A549 (cell line): ENCODE measurements at places on chromosomes 1 and 21. TPM values are rescaled to one million over a fixed set of nuclear protein-coding genes. Genes with fewer than 3 reads are reported as not detected.

Gene RNF186
- polyA plus RNA-seq, result not detected in 3 replicates

- DNase-seq, result peak; percentile 32
Observed at GRCh38 chr1:181075766-181076350, 12.6 kb upstream of the IER5 start.

DNA sequence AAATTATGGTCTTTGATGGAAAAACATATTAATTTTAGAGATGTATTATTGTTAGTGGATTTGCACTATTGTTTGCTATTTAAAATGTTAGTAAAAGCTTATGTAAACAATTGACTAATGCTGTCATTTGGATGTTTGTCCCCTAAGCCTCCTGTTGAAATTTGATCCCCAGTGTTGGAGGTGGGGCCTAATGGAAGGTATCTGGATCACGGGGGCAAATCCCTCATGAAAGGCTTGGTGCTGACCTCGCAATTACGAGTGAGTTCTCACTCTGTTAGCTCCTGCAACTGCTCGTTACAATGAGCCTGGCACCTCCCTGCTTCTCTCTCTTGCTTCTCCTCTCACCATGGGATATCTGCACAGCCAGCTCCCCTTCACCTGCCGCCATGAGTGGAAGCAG, 14.3 kb downstream of the TMEM35B start:
- DNase-seq, result no peak

DNA sequence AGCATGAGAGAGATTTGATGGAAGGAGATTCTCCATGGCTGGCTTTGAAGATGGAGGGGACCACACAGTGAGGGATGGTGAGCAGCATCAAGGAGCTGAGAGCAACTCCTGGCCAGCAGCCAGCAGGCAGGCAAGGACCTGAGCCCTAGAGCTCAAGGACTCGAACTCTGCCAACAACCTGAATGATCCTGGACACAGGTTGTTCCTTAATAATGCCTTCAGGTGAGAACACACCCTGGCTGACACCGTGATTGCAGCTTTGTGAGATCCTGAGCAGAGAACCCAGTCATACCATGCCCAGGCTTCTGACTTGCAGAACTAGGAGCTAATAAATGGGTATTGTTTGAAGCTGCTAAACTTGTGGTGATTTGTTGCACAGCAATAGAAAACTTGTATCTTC, 183.1 kb downstream of the LMX1A start:
- DNase-seq, result no peak

GRCh38 chr21:37642493-37642892, 273.8 kb downstream of the KCNJ6 start:
- peak; percentile 37 for DNase-seq

GRCh38 chr1:243312952-243313634, 57.3 kb downstream of the SDCCAG8 start:
- DNase-seq, result no peak

DNA sequence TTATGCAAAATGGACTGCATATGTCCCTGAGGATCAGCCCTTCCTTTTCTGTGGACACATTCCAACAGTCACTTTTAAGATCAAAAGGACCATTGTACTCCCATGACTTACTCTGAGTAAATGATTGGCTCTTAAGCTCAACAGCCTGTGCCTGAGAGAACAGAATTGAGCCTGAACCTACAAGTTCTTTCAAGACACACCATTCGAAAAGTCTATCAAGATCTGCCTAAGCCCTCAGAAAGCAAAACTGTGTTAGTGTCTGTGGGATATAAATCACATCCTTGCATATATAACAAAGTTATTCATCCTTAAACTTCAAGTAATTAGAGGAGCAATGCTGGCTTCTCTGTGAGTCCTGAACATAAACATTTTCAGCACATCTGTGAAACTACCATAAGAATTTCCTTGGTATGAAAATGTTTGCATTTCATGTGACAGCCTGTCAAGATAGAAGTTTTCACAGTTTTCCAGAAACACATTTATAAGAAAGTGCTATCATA, 41.6 kb downstream of the PCNX2 start:
- DNase-seq, result no peak

GRCh38 chr21:25409978-25410377, 197.3 kb downstream of the MRPL39 start:
- no peak for DNase-seq

- DNase-seq, result no peak
Observed at GRCh38 chr1:158333405-158334155, 2.2 kb upstream of the CD1B start.

Gene EXOC8
- polyA plus RNA-seq, result 8.9 to 10.1 TPM (median 9.8 TPM) in 3 replicates

Gene GJA8
- not detected in 3 replicates for polyA plus RNA-seq

Gene GBP3
- polyA plus RNA-seq, result 0.93 to 1.1 TPM (median 0.98 TPM) in 3 replicates

Gene ACTA1
- polyA plus RNA-seq, result 0.16 to 0.25 TPM (median 0.24 TPM) in 3 replicates

DNA sequence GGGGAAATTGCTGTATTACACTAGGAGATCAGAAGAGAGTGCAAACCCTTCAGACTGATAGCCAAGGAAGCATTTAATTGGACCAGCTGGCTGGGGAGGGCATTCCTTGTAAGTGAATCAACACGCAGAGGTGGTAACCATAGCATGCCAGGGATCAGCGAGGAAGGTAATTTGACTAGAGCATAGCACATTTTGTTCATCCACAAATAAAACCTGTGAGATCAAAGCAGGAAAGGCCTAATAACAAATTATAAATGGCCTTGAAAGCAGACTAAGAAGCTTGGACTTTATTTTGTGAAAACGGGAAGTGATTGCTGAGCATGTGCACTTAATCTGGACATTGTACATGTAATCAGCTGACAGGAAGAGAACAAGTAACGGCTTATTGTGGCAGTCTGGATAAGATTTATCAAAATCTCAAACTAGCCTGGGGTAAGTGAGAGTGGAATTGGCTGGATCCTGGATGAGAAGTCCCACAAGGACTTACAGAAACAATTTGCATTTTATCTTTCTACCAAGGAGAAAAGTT, 11.7 kb upstream of the CD55 start:
- DNase-seq, result peak; percentile 74

Gene NAXE
- 108 to 119 TPM (median 116 TPM) in 3 replicates for polyA plus RNA-seq

- peak; percentile 27 for DNase-seq
Observed at GRCh38 chr1:93448983-93449804, 1.3 kb downstream of the FNBP1L start.

DNA sequence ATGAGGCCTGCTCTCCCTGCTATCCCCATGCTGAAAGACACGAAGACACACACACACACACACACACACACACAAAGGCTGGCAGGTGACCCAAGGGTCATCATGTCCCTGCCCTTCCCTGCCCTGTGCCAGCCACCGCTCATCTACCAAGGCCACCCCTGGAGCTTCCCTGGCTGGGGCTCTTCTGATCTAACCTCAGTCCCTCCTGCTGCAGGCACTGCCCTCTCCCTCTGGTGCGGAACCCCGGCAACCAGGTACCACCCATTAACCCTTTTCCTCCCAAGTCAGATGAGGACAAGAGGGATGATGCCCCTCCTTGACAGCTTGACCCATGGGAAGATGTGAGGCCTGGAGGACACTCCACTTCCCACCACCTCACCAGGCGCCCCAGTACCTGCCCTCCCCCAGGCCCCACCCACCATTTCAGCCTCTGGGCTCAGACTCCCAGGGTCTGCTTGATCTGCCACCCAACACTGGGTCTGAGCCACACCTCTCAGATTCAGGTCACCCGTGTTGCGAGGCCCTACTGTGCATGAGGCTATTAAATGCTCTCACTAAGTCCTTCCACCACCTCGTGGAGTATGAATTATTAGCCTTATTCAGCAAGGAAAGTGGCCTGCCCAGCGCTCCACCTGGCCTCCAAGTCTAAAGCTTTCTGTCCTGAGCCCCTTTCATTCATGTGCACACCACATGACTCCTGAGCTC, 2.5 kb downstream of the SDC3 start:
- no peak for DNase-seq

Gene SPRR2A
- polyA plus RNA-seq, result not detected in 3 replicates

Gene LRRC38
- not detected in 3 replicates for polyA plus RNA-seq
